ENCODE measurements at places on chromosomes 2 and 18. TPM values are rescaled to one million over a fixed set of nuclear protein-coding genes. Genes with fewer than 3 reads are reported as not detected.

DNA sequence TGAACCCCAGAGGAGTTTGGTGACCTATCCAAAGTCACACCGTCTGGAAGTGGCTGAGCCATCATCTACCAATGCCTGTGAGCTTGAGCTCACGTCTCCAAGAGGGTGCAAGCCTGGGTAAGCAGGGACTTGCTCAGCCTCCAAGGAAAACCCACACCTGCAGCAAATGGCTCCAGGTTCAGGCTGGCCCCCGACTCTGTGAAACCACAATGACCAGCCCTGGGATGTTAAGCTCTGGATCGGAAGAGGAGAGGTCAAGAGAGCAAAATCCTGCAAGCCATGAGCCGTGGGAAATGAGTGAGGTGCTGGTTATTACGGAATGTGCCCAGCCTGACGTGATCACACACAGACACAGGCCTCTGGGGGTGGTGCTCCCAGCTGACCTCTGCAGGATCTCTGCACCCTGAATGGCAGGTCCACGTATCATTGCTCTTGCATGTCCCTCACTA is 94.1 kb upstream of the OTOS start:
- DNase-seq: no peak

DNA sequence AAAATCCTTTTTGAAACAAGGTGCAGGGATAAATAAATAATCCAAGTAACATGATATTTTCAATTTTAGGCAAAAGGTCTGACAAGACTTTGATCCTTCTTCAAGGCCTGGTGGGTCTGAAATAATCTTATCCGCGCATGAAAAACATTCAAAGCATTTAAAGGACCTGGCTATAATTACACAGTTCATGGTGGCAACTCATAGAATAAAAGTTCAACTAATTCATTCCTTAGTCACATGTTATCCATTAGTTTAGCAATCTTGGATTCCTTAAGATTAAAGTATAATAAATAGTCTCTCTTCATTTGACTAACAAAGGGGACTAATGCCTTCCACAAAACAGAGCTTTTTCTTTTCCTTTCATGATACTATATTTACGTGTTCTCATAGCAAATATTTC is 21.0 kb upstream of the SLC38A11 start:
- no peak for DNase-seq

LIMS3 gene
- total RNA-seq: 0.91 TPM

SP9 gene
- not detected for total RNA-seq

- DNase-seq: no peak
These were observed 124.8 kb upstream of the EML6 start for GRCh38 chr2:54598347-54599325.

DAPL1 gene
- not detected for total RNA-seq

- no peak for DNase-seq
These were observed 126.2 kb downstream of the NAT8 start for GRCh38 chr2:73516033-73516432.

C2orf80 gene
- total RNA-seq: not detected

DNA sequence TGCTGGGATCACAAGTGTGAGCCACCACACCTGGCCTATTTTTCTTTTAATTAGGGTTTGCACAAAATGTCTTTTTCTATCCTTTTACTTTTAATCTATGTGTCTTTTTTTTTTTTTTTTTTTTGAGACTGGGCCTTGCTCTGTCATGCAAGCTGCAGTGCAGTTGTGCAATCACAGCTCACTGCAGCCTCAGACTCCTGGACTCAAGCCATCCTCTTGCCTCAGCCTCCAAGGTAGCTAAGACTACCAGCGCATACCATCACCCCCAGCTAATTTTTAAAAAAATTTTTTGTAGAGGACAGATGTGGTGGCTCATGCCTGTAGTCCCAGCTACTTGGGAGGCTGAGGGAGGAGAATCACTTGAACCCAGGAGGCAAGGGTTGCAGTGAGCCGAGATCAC is 27.1 kb downstream of the ADCY3 start:
- DNase-seq: no peak

DNA sequence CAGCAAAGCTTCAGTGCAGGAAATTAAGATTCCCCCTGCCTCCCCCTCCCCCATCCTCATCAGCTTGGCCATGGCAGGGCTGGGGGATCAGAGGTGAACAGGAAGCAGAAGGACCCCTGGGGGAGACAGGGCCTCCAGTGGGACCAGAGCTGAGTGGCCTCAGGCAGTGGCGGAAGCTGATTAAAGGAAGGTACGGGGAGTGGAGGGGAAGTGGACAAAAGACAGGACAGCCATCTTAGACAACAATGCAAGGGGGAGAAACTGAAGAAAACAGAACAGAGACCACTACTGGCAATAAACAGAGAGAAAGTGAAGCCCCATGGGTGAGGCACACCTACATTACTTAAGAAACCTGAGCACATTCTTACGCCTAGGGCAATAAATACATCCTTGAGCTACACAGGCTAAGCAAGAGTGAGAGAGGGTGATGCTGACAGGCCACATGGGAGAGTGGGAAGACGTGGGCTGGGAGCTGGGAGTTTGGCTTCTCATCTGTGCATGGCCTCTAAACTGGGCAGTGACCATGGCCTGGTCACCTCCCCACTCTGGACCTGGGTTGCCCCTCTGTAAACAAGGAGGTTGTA is 59.6 kb downstream of the BCL11A start:
- DNase-seq: no peak

UGT1A3 gene
- total RNA-seq: not detected

SYT4 gene
- not detected for total RNA-seq

- no peak for DNase-seq
These were observed 4.7 kb upstream of the KLHL30 start for GRCh38 chr2:238133499-238134392.

DPP10 gene
- total RNA-seq: not detected

DNA sequence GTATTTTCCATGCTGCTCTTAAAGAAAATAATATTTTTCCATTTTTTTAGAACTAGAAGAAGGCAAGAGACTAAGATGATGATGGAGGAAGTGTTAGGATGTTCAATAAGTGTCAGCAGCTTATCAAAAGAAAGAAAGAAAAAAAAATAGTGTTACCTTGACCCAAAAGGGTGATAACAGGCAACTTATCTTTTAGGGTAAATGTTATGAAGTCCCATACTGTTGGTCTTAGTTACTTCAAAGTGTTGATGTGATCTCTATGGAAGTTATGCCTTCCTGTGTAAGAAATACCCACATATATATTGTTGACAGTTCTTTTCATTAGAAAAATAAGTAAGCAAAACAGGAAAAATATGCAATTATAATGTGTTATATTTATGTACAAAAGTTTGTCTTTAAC is 143.5 kb downstream of the OTX1 start:
- no peak for DNase-seq

GRCh38 chr2:172606285-172606684 is 50.4 kb downstream of the PDK1 start:
- no peak for DNase-seq

GRCh38 chr2:54738281-54738680 is 14.8 kb downstream of the EML6 start:
- no peak for DNase-seq

MYOM1 gene
- 0.84 TPM for total RNA-seq

DNA sequence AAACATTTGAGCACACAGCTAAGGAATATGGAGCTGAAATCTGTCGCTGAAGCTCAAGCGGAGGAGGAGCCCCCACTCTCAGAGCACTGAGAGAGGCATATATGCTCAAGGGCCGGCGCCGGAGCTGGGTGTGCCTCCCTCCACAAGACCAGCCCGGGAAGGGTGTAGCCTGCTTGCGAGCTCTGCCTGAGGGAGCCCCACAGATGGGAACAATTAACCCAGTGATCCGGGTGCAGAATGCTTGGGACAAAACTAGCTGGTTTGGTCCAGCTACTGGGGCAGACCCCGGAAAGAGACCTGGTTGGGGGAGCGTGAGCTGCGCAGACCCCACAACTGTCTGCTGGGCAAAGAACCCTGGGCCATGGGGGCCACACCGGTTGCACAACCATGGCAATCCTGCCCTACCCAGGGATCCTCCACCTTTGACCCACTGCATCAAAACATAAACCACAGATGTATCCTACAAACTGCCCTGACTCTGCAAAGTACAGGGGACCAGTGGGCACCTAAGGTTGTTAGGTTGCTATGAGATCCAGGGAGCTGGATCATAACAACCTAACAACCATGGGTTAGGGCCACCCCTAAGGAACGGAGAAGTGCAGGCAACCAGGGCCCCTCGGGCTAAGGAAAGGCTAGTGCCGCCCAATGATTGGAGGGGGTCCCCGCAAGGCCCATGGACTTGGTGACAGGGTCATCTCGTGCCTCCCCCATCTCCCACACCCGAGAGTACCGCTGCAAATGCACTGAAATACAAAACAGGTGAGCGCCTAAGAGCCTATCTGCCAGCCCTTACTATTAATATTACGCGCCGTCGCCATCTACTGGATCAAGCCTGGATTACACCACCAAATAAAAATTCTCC is 53.4 kb upstream of the SCN1A start:
- DNase-seq: no peak

MCM6 gene
- 178 TPM for total RNA-seq

- no peak for DNase-seq
These were observed 23.8 kb downstream of the THAP4 start for GRCh38 chr2:241613017-241613780.

MTCL1 gene
- total RNA-seq: 1.1 TPM

- no peak for DNase-seq
These were observed 965.6 kb upstream of the NRXN1 start for GRCh38 chr2:51997571-51997970.

FN1 gene
- 0.18 TPM for total RNA-seq

DNA sequence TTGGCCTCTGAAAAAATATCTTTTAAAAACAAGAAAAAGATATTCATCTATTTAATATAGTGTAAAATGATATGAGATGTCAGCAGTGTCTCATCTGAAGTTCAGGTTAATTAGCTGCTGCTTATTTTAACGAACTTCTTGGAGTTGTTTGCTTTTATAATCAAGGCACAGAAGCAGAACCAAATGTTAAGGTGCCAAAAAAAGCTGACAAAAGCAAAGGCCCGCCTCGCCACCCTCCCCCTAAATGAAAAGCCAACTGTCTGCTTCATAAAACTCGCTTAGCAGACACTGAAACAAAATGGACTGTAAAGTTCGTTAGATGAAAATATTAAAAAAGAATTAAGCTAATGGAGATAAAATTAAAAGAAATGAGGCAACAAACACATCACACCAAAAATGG is 562.6 kb downstream of the ZEB2 start:
- DNase-seq: no peak

DNA sequence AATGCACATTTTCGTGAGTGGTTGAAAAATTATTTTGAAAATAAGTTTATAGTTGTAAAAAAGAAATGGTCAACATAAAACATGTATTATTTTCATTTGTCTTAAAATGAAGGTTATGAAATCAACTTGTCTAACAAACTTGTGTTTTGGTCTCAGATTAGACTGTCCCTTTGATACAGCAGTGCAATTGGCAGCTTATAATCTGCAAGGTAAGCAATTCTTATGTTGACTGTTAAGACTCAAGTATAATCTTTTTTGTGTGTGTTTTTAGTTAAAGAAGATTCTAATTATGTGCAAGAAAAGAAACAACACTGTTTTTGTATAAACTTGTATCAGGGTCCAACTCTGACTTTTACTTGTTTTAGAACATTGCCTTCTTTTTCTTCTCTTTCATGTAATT is 62.7 kb downstream of the EPB41L5 start:
- DNase-seq: no peak

CLIP4 gene
- 22.3 TPM for total RNA-seq

- no peak for DNase-seq
These were observed 85.1 kb downstream of the DTNA start for GRCh38 chr18:34795070-34795732.

DNA sequence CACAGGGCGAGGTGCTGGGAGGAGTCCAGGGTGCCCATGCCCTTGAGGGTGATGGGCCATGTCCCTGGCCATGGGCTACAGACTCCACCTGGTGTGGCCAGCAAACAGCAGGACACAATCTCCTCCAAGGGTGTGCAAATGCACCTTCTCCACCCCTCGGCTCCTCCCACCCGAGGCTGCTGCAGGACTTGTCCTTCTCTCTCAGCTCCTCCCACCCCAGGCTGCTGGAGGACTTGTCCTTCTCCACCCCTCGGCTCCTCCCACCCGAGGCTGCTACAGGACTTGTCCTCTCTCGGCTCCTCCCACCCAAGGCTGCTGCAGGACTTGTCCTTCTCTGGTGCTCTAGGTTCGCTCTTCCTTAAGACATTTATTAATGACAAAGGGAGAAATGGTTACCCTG is 57.3 kb upstream of the SNTG2 start:
- DNase-seq: no peak

DNA sequence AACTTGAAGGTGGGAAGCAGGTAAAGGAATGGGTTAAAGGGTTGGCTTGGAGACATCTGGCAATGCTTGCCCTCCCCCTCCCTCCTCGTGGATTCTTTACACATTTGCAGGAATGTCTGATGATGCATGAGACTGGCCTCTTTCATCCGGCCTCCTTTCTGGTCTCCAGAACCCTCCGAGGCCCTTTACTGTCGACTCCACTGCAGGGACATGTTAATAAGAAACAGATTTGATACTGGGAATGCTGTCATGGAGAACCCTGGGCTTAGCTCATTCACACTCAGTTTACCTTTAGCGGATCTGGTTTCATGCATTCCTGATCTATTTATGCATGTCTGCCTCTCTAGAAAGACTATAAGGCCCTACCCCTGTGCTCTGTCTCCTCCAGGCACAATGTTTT is 238.7 kb downstream of the TGIF1 start:
- no peak for DNase-seq

DNA sequence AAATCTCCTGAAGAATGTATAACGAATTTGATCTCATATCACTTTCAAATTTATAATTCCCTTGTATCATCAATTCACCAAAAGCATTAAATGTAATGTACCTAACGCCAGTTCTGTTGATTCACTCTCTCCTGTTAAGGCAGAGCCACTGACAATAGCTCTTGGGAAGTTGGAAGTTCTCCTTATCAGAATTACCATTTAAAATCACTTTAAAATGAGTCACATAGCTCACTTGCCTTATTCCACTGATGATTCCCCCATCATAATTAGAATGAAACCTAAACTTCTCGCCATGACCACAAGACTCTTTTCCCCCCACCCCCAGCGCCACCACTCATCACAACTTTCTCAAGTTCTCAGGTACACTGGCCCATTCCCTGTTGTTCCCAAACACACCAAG is 117.1 kb downstream of the PID1 start:
- DNase-seq: no peak

GRCh38 chr18:60339018-60339417 is 33.6 kb downstream of the MC4R start:
- DNase-seq: no peak

DNA sequence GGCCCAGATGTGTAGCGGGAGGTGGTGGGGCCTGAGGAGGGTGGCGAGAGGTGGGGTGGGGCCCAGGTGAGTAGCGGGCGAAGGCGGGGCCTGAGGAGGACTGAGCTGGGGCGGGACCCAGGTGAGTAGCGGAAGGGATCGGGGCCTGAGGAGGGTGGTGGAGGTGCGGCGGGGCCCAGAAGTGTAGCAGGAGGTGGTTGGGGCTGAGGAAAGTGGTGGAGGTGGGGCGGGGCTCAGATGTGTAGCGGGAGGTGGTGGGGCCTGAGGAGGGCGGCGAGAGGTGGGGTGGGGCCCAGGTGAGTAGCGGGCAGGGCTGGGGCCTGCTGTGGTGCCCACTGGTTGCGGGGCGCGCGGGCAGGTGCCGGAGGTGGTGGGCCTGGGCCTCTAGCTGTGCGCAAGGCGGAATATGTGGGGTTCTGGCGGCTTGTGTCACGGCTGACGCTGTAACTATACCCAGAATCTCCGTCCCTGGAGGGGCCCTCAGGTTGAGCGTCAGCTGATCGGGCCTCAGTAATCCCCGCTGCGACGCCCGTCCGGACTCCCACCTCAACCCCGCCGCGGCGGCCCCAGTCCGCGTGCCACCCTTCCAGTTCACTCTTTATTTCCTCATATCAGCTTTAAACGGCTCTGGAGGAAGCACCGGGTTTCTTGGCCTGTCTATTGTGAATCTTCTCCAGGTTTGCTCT is 866 bp upstream of the SF3B6 start:
- DNase-seq: no peak

GRCh38 chr18:74613381-74613780 is 15.7 kb downstream of the ZNF407 start:
- no peak for DNase-seq

All from CD8-positive, alpha-beta memory T cell (primary cell).